ENCODE measurements at places on chromosomes 16 and 17.

- DNase-seq = no peak
Observed at GRCh38 chr17:46773221-46773605, 45.3 kb downstream of the WNT3 start.

DNA sequence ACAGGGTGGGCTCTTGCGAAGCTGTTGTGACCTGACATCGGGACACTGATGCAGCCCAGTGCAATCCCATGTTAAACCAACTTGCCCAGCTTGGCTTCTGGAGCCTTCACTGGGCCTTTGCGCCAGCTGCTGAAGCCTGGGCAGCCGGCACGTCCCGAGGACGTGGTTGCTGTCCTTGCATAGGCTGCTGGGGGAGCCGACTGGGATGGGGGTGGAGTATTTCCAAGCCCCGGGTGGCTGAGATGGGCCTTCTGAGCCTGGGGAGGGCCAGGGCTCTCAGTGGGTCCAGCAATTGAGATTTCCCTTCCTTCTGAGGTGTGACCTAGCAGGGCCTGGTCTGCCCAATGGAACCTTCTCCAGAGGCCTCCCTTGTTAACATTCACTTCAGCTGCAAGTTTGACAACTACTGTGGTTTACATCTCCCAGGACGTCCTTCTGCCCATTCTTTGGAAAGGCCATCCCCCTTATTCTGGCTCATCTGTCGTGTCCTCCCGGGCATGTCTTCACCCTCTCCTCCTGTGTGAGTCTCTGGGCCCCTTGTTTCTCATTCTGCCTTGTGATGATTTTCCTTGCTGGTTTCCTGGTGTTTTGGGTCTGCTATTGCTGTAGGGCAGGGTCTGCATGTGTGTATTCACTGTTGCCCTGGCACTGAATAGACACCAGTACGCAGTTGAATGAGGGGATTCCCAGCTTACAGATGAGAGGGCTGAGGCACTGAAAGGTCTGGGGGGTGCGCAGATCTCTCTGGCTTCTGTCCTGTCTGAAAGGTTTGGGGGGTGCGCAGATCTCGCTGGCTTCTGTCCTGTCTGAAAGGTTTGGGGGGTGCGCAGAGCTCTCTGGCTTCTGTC, 34.4 kb downstream of the HAPSTR1 start:
- no peak for DNase-seq

GRCh38 chr16:67782567-67783352, 23.6 kb downstream of the RANBP10 start:
- no peak for DNase-seq

DNA sequence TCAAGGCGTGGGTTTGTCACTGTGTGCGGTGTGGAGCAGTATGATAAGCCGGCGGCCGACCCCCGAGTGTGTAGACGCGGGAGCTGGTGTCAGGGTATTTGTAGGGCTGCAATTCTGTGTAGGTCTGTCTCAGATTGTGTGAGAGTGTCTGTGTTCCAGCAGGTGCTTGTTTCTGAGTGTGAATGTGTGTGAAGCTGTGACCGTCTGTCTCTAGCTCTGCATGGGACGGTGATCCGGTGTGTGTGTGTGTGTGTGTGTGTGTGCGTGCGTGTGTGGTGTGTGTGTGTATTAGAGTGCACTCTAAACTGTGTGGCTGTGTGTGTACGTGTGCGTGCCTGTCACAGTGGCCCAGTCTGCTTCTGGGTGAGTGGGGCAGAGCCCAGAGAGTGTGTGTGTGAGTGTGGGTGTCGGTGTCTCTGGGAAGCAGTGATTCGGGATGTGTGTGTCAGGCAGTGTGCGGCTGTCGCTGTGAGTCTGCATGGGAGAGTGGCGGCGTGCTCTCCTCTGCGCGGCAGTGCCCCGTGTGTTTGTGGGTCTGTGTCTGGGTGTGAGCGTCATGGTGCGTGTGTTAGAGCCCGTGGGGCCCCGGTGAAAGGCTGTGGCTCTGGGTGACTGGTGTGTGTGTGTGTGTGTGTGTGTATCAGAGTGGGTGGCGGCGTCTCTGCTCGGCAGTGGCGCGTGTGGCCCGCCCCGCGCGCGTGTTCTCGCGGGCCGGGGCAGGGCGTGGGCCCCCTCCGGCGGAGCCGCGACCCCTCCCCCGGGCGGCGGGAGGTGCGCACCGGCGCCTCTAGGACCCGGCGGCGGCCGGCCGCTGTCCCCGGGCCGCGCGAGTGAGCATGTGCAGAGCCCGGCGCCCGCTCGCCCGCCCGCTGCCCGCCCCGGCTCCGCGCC, at the start of gene WSCD1:
WSCD1 (plus strand) TSS at position 841 of the 891 bp plus-strand sequence. CDS start 10,280 bp downstream, outside the sequence.
- DNase-seq = no peak

GRCh38 chr17:1398028-1398427, 2.0 kb downstream of the YWHAE start:
- no peak for DNase-seq

DNA sequence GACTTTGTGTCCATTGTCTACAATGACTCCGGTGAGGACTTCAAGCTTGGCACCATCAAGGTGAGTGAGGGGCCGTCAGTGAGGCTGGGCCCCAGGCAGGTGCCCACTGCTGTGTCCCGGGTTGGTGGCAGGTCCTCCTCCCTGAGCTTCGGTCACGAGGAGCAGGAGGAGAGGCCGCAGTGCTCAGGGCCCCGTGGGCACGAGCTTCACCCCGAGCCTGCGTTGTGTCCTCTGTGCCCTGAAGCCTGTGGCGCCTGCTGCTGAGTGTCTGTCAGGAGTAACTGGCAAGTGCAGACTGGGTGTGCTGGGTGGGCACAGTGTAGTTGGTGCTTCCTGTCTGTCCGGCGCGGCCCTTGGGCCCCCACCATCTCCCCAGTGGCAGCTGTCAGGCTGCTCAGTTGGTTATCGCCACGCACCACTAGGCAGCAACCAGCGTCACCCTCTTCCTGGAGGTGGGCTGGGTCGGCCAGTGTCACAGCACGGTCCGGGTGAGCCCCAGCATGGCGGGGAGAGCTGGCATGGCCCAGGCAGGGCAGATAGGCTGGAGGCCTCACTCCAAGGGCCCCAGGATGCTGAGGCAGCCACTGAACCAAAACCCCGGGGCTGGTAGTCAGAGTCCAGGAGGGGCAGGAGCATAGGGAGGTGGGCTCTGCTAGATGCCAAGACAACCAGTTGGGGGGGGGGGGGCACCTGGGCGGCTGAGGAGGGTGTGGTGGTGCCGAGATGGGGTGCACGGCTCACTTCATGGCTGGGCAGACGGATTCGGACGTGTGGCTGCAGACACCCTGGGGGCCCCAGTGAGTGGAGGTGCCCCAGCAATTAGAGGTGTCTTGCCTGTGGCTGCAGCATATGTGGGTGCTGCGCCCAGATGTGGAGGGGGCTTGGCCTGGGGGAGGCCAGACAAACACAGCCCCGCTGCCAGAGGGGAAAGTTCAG, 39.3 kb downstream of the TSC2 start:
- no peak for DNase-seq

DNA sequence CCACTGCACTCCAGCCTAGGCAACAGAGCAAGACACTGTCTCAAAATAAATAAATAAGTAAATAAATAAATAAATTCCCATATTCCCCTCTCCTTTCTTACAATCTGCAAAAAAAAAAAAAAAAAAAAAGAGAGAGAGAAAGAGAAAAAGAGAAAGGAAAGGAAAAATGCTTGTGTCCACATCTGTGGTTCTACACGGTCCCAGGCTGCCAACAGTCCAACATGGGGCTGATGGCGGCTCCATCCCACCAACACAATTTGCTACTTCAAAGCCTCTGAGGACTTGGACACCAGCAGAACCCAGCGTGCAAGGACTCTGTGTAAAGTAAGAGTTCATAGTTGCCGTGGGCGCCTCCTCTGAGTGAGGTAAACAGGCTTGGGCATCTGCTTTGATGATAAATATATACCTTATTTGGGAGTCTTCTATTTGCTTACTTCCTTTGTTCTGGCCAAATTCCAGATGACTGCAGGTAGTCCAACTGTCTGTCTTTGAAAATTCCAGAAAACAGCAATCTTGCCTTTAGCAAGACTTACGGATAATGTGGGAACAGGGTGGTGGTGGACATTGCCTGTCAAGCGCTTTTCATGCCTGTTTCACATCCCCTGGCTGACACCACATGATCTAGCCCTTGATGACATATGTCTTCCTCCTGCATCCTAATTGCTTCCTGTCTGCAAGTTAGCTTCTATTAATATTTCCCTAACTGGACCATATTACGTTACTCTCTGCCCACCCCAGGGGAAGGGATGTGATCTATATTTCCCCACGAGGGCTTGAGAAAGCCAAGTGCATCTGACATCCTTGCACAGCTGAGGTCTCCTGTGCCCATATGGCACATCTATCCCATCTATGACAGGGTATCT, 10.1 kb downstream of the LITAF start:
- no peak for DNase-seq

GRCh38 chr17:65783845-65784334, 222.4 kb upstream of the AXIN2 start:
- DNase-seq = no peak

DNA sequence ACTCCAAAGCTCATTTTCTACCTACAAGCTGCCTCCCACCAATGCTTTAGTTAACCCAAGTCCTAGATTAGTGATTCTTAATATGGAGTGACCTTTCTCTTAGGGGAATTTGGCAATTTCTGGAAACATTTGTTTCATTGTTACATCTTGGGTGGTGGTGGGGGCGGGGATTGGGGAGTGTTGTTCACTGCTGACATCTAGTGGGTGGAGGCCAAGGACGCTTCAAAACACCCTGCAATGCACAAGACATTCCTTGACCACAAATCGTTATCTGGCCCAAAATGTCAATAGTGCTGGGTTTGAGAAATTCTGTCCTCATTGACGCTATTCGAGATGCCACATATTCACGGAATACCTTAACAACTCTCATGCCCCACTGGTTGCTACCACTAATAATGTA, 282.9 kb downstream of the RBFOX1 start:
- DNase-seq = no peak

DNA sequence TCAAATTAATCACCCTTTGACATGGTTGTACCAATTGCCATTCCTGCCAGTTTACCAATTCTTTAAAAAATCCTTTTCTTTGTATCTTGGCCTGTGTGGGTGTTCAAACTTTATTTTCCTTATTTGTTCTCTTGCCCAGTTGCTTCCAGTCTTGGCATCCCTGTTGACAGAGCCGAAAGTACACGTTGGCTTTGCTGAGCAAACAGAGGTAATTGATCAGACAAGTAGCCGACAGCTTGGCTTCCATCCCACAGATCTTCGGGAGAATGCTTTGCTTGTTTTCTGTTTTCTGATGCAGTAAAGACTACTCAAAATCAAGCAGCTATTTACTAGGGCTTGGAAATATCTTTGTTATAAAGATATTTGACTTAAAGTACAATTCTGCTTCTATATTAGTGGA, 506.8 kb upstream of the SALL1 start:
- DNase-seq = no peak

- no peak for DNase-seq
Observed at GRCh38 chr16:57273826-57274225, 10.6 kb downstream of the PLLP start.

- no peak for DNase-seq
Observed at GRCh38 chr17:76569607-76570279, 15.9 kb downstream of the ST6GALNAC2 start.

- DNase-seq = no peak
Observed at GRCh38 chr17:7854078-7854777, 638 bp upstream of the TMEM88 start.

- DNase-seq = no peak
Observed at GRCh38 chr17:8327303-8327649, 12.4 kb upstream of the ODF4 start.
